Articular chondrocyte of knee joint (primary cell): ENCODE measurements at places on chromosomes 1 and 21. TPM values are rescaled to one million over a fixed set of nuclear protein-coding genes. Genes with fewer than 3 reads are reported as not detected.

Gene SPRR2A
- not detected in 2 replicates for total RNA-seq

Gene DNASE2B
- total RNA-seq: not detected in 2 replicates

Gene VHLL
- total RNA-seq: 0.22 TPM in 1 of 2 replicates, not detected in the other

Gene CFHR5
- total RNA-seq: not detected in 2 replicates

Gene KCNK1
- total RNA-seq: 10.5 and 12.3 TPM in 2 replicates

Gene ZBTB8A
- total RNA-seq: 13.6 and 14.3 TPM in 2 replicates

Gene LIPI
- total RNA-seq: not detected in 2 replicates

Gene SERINC2
- 3.7 and 5.0 TPM in 2 replicates for total RNA-seq

Gene NR5A2
- 0.11 and 0.13 TPM in 2 replicates for total RNA-seq

Gene GPR89B
- total RNA-seq: 18.8 and 21.4 TPM in 2 replicates

Gene RAB3B
- total RNA-seq: 7.2 and 7.9 TPM in 2 replicates

Gene OR2W3
- total RNA-seq: 0.11 and 0.39 TPM in 2 replicates

Gene AMY2A
- not detected in 2 replicates for total RNA-seq

Gene TOE1
- 7.4 and 8.4 TPM in 2 replicates for total RNA-seq

Gene TMEM201
- 4.9 and 5.6 TPM in 2 replicates for total RNA-seq

Gene GABPA
- 28.4 and 35.9 TPM in 2 replicates for total RNA-seq

Gene RIPK4
- 6.4 and 13.9 TPM in 2 replicates for total RNA-seq

Gene IQCC
- 1.2 and 1.7 TPM in 2 replicates for total RNA-seq

Gene KDM1A
- 92.4 and 93.2 TPM in 2 replicates for total RNA-seq

Gene BCAN
- not detected in 2 replicates for total RNA-seq

Gene INSRR
- under 0.01 TPM in 1 of 2 replicates, not detected in the other for total RNA-seq

Gene INAVA
- under 0.01 TPM in 2 replicates for total RNA-seq

Gene ZNF496
- 18.4 and 21.8 TPM in 2 replicates for total RNA-seq

Gene NCDN
- 20.6 and 24.5 TPM in 2 replicates for total RNA-seq

Gene STIL
- total RNA-seq: 11.1 and 12.9 TPM in 2 replicates

Gene RPE65
- total RNA-seq: not detected in 2 replicates

Gene RAVER2
- total RNA-seq: 8.1 and 9.7 TPM in 2 replicates

Gene KRTAP19-3
- not detected in 2 replicates for total RNA-seq

Gene PLEKHA6
- 0.39 and 1.6 TPM in 2 replicates for total RNA-seq

Gene CLCC1
- total RNA-seq: 38.8 and 53.3 TPM in 2 replicates

Gene AMPD1
- total RNA-seq: not detected in 2 replicates

Gene IL19
- not detected in 2 replicates for total RNA-seq

Gene MPZL1
- 103 and 137 TPM in 2 replicates for total RNA-seq

Gene SLC1A7
- under 0.01 and 0.11 TPM in 2 replicates for total RNA-seq

Gene NLRP3
- under 0.01 and 0.13 TPM in 2 replicates for total RNA-seq

Gene FCN3
- total RNA-seq: not detected in 2 replicates

Gene CLDN17
- total RNA-seq: not detected in 2 replicates

Gene AIRE
- not detected in 2 replicates for total RNA-seq

Gene POGZ
- 34.9 and 36.8 TPM in 2 replicates for total RNA-seq

Gene TENT5C
- 7.3 and 8.0 TPM in 2 replicates for total RNA-seq

Gene GPR137B
- 18.9 and 20.5 TPM in 2 replicates for total RNA-seq

Gene SLC6A9
- total RNA-seq: 9.0 and 9.8 TPM in 2 replicates

Gene TCP10L
- 0.22 and 0.39 TPM in 2 replicates for total RNA-seq

Gene CD48
- not detected in 2 replicates for total RNA-seq

Gene KRTAP19-5
- not detected in 2 replicates for total RNA-seq

Gene DDR2
- 292 and 396 TPM in 2 replicates for total RNA-seq

Gene ORC1
- total RNA-seq: 2.4 and 3.7 TPM in 2 replicates
